ENCODE measurements at places on chromosomes 5 and 9. TPM values are rescaled to one million over a fixed set of nuclear protein-coding genes. Genes with fewer than 3 reads are reported as not detected.
A peak's percentile ranks its signal among the peaks of the same experiment; 100 is the strongest.

- DNase-seq = peak; percentile 89
Observed at GRCh38 chr5:140372971-140373487, 13.0 kb downstream of the SLC4A9 start.

DNA sequence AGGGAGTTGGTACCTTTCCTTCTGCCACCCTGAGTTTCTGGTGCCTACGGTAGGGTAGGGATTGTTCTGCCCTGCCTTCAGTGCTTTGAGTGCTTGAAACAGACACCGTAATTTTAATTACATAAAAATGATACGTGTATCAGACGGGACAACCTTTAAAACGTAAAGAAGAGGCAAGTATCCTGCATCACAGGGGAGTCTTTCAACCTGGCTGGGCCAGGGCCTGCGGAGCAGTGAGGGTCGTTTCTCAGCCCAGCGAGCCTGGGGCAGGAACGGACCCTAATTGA is 483 bp upstream of the DAB2IP start:
- DNase-seq = no peak

DNA sequence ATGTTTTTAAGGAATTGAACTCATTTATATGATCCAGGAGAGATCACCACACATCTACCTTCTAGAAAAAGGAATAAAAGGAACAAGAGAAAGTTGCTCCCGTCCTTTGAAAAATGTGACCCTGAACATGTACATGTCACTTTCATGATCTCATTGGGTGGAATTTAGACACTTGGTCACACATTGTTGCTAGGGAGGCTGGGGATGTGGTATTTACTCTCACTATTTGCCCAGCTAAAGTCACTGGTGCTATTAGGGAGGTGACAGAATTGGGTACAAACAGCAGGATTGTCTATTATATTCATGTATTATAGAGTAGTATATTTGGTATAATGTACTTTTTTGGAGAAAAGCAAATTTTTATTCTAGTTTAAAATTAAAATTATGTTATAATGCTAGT is 2.1 kb upstream of the CDH10 start:
- DNase-seq = no peak

DNA sequence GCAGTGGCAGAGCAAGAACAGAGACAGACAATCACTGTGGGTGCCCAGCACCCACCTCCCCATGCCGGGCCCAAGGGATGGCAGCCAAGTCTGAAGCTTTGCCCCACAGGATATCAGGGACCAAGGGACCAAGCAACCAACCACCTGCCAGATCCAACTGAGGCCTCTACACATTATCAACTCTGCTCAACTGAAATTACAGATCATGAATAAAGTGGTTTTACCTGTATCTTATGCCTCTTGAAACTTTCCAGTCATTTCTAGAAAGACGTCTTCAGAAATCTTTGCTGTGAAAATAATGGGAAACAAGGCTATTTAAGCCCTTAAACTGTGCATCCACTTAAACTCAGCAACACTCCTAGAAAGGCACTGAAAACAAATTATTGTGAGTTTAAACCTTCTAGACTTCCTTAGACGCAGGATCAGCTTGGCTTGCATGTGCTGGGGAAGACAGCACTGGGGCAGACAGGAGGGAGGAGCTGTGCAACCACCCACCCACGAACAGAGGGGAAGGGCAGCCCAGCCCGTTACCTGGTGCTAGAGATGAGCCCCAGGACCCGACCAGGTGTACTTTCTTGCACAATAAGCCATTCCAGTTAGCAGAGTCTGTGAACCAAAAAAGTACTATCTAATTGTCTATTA is 80.0 kb downstream of the SEMA4D start:
- no peak for DNase-seq

DNA sequence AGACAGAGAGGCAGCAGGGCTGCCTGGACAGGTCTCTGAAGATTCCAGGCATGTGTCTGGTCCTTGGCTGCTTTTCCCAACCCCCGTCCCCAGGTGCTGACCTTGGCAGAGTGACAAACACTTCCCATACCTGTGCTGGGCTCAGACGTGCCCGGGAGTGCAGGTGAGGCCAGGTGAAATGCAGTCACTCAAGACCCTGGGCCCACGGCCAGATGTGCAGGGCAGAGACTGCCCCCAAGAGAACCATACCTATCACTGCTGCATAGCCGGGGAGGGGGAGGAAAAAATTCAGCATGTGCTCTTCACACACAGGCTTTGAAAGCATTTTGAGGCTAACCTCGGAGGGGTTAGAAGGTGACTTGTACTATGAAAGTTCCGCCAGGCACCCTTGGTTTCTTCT is 22.6 kb downstream of the CCNJL start:
- DNase-seq = no peak

- no peak for DNase-seq
Observed at GRCh38 chr9:74443036-74443750, 53.9 kb upstream of the RORB start.

DNA sequence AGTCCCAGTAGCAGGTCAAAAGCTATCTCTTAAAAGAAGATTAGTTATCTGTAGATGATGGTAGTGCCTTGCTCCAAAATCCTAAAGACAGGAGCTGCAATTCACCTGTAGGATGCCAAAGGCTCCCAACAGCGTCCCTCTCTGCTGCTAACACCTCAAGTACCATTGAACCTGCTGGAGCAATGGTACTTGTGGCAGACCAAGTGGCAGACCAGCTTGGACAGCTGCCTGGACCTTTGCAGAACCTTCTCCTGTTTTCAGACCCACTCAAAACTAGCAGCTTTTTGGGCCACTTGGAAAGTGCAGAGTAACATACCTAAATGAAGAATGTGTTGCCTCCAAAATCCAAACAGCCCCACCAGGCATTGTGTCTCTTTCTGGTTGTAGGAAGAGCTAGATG is 6.9 kb upstream of the CCDC180 start:
- DNase-seq = no peak

DNA sequence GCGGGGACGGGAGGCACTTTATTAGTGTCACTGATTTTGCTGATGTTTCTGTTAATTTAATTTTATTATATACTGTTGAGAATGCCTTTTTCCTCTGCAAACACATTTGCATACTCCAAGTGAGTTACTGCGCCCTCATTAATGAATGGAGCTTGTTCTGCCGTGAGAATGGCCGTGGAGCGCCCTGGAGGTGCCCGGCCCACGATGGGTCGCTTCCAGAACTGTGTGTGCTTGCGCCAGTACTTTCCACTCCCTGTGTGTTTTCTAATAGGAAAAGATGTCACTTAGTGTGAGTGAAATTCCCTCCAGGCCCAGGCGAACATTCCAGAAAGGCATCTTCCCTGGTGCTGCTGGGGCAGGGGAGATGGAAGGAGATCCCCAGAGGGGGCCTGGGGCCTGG is 30.1 kb downstream of the NDUFS6 start:
- DNase-seq = no peak

DNA sequence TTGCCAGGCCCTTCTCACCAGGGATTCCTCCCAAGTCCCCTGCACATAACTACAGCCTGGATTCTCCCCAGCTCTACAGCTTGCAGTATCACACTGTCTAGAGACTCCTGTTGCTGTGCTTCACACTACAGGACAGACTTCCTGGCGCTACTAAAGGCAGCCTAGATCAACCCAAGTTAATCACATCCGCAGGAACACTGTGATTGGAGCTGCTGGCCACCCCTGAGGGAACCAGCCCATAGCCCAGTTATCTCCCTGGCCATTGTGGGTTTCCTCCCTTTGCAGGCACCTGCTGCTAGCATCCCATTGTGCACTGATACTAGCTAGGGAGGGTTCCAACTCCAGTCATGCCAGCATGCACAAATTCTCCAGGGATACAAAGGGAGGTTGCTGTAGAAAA is 53.5 kb downstream of the NLN start:
- no peak for DNase-seq

DNA sequence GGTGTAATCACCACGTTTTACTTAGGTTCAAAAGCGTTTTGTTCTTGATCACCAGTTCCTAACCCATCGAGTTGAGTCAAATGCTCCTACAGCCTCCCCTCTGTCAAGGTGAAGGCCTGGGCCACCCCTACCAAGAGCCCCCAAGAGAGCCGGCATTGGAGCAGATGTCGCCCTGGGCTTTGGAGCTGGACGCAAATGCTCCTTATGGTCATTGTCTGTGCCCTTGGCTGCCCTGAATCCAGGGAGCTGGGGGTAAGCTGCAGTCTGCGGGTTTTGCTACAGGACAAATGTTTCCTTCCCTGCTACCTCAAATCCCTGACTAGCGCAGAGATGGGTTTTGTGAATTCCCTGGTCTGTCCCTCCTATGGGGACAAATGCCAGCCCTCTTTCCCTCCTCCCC is 4.9 kb downstream of the RNF183 start:
- DNase-seq = no peak

DNA sequence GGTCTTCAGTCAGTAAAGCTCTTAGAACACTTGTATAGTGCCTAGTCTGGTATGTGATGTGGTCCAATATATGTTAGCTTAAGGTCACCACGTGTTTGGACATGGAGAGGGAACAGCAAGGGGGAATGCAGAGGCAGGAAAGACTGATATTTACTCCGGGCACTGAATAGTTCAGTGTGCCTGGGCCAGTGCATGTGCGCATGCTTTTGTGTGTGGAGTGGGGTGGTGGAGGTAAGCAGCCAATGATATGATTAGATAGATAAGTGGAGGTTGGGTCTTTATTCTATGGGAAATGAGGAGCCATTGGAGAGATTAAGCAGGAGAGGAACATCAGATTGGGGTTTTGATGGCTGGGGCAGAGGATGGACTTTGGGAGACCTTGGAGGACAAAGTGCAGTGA is 14.0 kb downstream of the OR13J1 start:
- no peak for DNase-seq

DNA sequence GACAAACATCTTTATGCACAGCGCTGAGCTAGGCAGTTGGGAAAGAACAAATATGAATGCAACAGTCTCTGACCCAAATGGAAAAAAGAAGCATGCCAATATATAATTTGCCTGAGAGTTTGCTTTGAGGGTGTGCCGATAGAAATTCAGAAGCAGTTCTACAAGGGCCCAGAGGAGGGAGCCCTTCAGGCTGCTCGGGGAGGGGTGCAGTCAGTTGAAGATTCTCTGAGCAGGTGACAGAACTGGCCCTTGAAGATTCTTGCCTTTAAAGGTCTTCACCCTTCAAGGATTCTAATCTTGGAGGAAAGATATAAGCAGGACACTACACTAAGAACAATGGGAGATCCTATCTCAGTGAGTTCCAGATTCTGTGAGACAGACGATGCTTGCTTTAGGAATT is 3.7 kb upstream of the PAPPA start:
- DNase-seq = no peak

DNA sequence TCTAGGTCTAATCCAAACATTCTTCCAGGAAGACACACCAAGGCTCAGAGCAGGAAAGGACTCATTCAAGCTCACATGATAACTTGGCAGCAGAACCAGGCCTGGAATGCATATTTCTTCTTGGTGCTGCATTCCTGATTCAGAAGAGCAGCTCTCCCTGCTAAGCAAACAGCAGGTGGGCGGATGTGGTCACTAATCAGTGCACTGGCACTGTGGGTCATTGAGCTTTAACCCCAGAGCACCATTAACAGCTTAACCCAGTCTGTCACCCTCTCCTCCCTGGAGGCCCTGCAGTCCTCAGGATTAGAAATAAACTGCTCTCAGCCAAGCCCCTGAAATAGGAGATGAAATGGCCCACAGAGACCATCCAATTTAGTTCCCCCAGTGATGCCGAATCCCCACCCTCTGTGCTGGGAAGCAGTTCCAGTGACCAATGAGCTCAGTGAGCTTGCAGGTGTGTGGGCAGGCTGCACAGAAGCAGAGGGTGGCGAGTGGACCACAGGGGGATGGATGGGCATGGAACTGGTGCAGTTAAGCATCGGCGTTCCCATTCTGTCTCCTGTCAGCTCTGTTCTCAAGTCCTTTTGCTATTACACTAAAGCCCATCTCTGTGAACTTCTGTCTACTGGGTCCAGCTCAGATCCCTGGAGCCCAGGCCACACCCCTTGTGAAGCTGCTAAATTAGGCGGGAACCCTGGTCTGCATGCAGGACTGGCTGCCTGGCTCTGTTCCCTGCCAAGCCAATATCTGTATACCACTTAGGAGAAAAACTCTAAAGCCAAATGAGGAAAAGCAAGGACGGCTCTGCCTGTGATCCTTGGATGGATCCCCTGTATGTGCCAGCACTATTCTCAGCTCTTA is 16.6 kb upstream of the MEGF9 start:
- peak; percentile 76 for DNase-seq

- no peak for DNase-seq
Observed at GRCh38 chr9:133576031-133576874, 32.9 kb downstream of the FAM163B start.

DNA sequence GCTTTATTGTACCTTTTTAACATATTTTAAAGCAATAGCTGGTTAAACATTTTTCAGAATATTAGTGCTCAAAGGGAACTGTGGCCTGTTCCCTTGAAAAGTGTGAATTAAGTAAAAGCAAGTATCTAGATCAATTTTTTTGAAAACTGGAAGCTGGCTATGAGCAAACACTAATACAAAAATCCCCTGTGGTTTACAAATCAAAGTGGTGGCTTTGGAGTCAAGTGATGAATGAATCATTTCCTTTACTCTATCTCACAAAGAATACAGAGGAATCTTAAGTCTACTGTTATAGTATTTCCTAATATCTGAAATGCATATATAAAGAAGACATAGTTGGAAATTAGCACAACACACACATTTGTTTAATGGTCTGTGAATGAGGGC is 212.4 kb upstream of the C9orf72 start:
- DNase-seq = no peak

GRCh38 chr9:135151757-135152613 is 64.5 kb downstream of the OLFM1 start:
- no peak for DNase-seq

DNA sequence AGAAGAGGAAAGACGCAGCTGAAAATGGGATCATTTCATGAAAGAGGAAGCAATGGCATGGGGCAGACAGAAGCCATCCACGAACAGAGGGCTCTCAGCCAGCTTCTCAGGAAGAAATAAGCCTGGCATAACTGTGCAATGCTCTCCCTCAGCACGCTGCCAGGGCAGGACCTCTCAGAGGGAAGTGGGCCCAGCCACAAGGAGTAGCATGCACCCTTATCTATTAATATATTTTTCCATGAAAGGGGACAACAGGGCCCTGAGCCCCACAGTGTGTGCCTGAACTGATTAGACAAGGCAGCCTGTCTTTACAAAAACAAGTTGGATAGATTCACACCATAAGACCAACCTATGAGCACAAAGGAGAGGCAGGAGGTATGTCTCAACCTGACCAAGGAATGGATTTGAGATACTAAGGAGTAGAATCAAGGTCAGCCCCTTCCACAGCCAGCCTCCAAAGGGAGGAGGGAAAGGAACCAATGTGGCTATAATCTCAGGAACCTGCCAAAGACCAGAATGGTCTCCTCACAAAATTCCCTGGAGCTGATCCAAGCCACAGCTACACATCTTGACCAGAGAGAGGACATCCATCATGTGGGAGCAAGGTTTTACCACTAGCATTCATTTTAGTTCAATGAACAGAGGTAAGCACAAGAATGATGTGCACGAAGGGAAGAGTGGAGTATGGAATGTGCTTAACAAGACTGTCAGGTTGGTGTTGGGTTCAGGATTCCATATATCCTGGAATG is 154.8 kb downstream of the SIL1 start:
- DNase-seq = no peak

CCL27 gene
- total RNA-seq = not detected

TMEM167A gene
- 80.9 TPM for total RNA-seq

ZNF883 gene
- total RNA-seq = 2.1 TPM

FOXI1 gene
- total RNA-seq = not detected

LCN12 gene
- total RNA-seq = 1.6 TPM

DNM1 gene
- 9.3 TPM for total RNA-seq

HMMR gene
- total RNA-seq = 2.2 TPM

PRSS3 gene
- not detected for total RNA-seq

DMRTA1 gene
- 0.39 TPM for total RNA-seq

EQTN gene
- total RNA-seq = 0.78 TPM

Measured in aorta (tissue), 5 donors.